ENCODE measurements at places on chromosomes 7 and 10. TPM values are rescaled to one million over a fixed set of nuclear protein-coding genes. Genes with fewer than 3 reads are reported as not detected.

The OGDHL gene
- under 0.01 TPM for total RNA-seq

The CPA5 gene
- not detected for total RNA-seq

The ATP6V0A4 gene
- 1.2 TPM for total RNA-seq

The INA gene
- 1.3 TPM for total RNA-seq

The EN2 gene
- total RNA-seq = not detected

The RNF32 gene
- total RNA-seq = 0.64 TPM

The C10orf67 gene
- total RNA-seq = not detected

The TAC1 gene
- total RNA-seq = not detected

The POMZP3 gene
- 4.4 TPM for total RNA-seq

The IFIT1B gene
- not detected for total RNA-seq

The PGAM2 gene
- total RNA-seq = 0.57 TPM

The CAV1 gene
- total RNA-seq = 21.7 TPM

The SLC13A1 gene
- total RNA-seq = not detected

The PKD2L1 gene
- total RNA-seq = not detected

The NDUFB2 gene
- total RNA-seq = 349 TPM

The GFRA1 gene
- total RNA-seq = 6.7 TPM

The ZNF727 gene
- 0.29 TPM for total RNA-seq

The TMEM273 gene
- total RNA-seq = 2.9 TPM

The ZNF277 gene
- total RNA-seq = 7.3 TPM

The ETV1 gene
- 10.0 TPM for total RNA-seq

The MEOX2 gene
- 3.2 TPM for total RNA-seq

The CLRN3 gene
- not detected for total RNA-seq

The DDX56 gene
- 42.6 TPM for total RNA-seq

The TMEM26 gene
- 0.09 TPM for total RNA-seq

The SORCS1 gene
- not detected for total RNA-seq

The WDR86 gene
- total RNA-seq = 0.80 TPM

The BLNK gene
- total RNA-seq = 28.2 TPM

The GDF2 gene
- total RNA-seq = not detected

The RADIL gene
- total RNA-seq = 1.8 TPM

The SEMA3A gene
- total RNA-seq = 4.6 TPM

The CCDC3 gene
- 14.4 TPM for total RNA-seq

The NUDT1 gene
- total RNA-seq = 16.3 TPM

The TACC2 gene
- 71.1 TPM for total RNA-seq

The ELN gene
- 182 TPM for total RNA-seq

The EPO gene
- total RNA-seq = not detected

The SFMBT2 gene
- 1.8 TPM for total RNA-seq

The STEAP2 gene
- 15.4 TPM for total RNA-seq

The ZCWPW1 gene
- total RNA-seq = 0.83 TPM

All from esophagus squamous epithelium (tissue), 5 donors.